NCI-H1694 (cell line): ENCODE measurements at places on chromosomes 7 and 10.

DNA sequence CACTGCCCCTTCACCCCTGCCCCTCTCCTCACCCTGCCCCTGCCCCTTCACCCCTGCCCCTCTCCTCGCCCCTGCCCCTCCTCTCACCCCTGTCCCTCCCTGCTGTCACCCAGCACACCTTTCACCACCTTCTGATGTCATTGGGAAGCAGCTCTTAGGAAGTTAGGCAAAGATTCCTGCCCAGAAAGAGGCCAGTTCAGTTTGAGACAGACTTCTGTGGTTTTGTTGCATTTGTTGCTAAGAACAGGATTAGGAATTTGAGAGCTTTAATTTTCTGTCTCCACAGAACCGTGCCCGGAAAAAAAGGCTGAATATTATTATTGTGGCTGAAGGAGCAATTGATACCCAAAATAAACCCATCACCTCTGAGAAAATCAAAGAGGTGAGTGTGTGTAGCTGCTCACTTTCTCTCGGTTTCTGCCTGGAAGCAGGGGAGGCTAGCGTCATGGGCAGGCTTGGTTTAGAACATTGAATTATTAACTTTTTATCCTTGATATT lies 39.6 kb downstream of the PFKP start:
- no peak for DNase-seq

DNA sequence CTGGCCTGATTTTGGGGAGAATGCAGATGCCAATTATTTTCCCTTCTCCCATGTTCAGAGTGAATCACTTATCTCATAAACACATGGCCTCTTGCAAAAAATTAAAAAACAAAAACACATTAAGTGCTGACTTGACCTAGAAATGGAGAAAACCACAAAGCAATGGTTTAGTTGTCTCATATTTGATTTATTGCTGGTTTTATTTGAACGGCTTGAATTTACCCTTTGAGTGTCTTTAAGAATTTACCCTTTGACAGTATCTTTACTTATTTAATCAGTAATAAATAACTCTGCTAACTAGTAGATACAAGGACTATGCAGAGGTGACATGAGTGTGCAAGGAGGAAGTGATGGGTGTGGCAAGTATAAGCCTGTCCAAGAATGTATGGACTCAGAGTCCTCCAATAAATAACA lies 68.1 kb upstream of the GSDME start:
- DNase-seq = no peak

GRCh38 chr10:133359972-133360610 lies 2.3 kb upstream of the FUOM start:
- DNase-seq = no peak

DNA sequence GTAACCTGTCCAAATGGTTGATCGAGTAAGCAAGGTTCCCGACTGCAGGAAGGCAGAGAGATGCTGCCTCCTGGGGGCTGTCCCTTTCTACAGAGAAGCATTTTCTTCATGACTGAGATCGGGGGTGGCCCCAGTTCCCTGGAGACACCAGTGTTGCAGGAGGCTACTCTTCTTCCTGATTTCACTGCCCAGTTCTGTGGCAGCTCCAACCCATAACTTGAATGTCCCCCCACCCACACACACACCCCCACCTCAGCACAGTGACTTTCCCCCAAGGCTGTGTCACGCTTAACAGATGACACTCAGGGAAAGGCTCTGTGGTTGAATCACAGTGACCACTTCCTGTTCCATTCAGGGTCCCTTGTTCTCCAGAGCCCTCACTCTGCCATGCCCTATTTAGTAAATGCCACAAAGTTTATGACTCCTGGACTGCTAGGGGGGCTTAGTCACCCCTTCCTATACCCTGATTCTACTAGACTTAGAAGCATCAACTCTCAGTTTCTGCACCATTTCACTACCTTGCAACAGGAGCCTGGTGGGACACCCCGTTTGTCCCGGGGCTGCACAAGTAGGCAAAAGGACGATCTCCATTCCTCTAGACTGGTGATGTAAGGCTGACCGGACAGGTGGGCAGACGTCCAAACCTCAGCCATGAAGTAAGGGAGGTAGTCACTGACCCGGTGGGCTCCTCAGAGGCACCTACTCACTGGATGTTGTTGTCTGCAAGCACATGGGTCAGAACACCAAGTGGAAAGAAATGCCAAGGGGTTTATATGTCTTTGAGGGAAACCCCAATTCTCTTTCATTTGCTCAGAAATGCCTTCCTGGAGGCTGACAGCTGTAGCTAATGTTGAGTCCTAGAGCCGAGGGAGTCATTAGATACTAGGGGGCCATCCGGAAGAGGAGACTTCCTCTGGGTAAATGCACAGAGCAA lies 31.3 kb upstream of the SMC3 start:
- no peak for DNase-seq

DNA sequence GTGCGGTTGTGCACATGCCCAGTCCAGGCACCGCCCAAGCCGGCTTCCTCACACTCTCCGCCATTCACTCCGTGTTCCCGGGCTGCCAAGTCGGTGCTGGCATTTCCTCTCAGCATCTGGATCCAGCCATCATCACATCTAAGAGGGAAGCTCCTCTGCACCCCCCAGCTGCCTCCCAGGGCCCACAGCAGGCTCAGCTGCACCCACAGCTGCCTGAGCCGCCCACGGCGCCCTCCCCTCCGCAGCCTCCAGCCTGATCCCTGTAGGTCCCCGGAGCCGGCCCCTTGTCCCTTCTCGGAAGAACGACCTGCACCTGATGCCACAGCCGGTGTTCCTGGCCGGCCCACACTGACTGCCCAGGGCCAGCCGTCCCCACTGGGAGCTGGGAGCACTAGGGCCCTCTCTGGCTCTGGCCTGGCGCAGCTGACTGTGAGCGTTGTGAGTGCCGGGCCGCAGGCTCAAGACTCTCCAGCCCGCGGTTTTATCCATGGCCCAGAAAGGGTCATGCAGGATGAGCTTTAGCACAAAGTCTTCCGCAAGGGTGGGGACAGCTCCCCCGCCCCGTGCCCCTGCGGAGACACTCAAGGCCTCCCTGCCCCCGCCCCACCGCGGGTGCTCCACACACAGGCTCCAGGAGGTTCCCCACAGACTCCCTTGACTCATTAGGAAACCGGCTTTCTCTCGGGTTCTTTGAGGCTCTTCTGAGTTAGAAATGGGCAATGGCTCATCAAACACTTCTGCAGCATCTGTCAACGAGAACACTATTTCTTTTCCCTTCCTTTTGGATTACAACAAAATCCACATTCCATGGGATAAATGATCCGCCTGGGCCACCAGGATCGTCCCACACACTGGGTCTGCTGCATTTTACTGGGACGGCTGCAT lies 31.2 kb downstream of the CFAP46 start:
- no peak for DNase-seq

- DNase-seq = no peak
Measured at GRCh38 chr7:55005241-55005851, 13.5 kb upstream of the EGFR start.

- no peak for DNase-seq
Measured at GRCh38 chr10:62899311-62899710, 83.1 kb upstream of the EGR2 start.
